ENCODE measurements at places on chromosomes 6 and 20.

GRCh38 chr6:142914937-142915697, 29.9 kb downstream of the HIVEP2 start:
- DNase-seq: no peak

GRCh38 chr6:113607821-113608545, 249.2 kb upstream of the MARCKS start:
- no peak for DNase-seq

- DNase-seq: no peak
These were observed 39.0 kb downstream of the CHMP4B start for GRCh38 chr20:33850159-33850558.

DNA sequence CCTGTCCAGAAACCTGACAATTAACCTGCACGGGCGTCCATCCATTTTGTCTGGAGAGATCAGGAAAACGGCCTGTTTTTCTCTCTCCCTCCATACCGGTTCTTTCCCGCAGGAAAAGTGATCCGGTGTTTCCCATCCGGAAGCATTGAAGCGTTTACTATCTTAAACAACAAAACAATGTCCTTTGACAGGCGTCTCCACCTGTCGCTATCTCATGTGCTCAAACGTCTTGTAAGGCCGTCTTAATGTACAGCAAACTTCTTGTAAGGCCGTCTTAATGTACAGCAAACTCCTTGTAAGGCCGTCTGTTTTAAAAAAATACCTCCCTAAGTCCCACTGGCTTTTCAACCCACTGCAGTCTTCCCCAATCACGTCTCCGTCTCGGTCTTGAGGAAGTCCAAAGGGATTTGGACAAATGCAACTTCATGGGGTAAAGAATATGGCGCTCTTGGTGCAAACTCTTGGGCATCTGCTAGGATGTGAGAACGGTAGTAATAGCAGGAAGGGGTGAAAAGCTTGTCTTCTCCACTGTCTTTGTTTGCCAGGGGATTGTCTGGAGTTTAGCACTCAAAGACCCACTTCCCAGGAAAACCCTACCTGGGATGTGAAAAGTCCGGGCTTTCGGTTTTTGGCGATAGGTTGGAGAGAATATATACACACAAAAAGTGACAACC, 29.9 kb upstream of the TRIM27 start:
- no peak for DNase-seq

Data from CMK (cell line).